ENCODE measurements at places on chromosomes 5 and 9.

GRCh38 chr5:122154910-122155309, 25.6 kb downstream of the ZNF474 start:
- DNase-seq, result no peak

GRCh38 chr9:111752455-111752854, 42.3 kb downstream of the SHOC1 start:
- no peak for DNase-seq

GRCh38 chr9:89753472-89754055, 148.8 kb downstream of the GADD45G start:
- no peak for DNase-seq

- DNase-seq, result no peak
These were observed 11.3 kb downstream of the FOXD1 start for GRCh38 chr5:73437101-73437776.

GRCh38 chr9:29044959-29045358, 1471.7 kb upstream of the C9orf72 start:
- DNase-seq, result no peak

GRCh38 chr9:20447291-20447690, 175.0 kb downstream of the MLLT3 start:
- no peak for DNase-seq

GRCh38 chr5:116520771-116521170, 53.9 kb downstream of the SEMA6A start:
- DNase-seq, result no peak

GRCh38 chr5:174064171-174064570, 18.7 kb downstream of the NSG2 start:
- DNase-seq, result no peak
